ENCODE measurements at places on chromosomes 4 and X.

DNA sequence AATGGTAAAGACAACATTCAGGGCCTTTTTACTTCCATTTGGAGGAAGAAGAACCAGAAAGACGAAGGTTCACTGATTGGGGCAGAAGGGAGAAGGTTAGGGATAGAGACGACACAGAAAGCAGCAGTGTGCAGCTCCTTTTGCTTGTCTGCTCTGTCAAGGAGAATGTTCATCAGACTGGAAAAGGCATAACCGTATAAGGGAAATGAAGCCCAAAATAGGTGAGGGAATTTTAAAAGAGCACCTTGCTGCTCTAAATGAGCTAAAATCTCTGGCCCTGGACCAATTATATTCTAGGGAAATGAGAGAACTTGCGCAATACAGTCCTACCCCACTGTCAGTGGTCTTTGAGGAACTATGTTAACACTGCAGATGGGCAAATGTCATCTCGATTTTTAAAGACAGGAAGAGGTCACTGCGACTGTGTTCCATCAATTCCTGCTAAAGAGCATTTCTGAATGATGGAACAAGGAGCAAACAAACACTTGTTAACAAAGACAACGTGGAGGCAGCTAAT lies 909.8 kb upstream of the FTHL17 start:
- DNase-seq, result no peak

DNA sequence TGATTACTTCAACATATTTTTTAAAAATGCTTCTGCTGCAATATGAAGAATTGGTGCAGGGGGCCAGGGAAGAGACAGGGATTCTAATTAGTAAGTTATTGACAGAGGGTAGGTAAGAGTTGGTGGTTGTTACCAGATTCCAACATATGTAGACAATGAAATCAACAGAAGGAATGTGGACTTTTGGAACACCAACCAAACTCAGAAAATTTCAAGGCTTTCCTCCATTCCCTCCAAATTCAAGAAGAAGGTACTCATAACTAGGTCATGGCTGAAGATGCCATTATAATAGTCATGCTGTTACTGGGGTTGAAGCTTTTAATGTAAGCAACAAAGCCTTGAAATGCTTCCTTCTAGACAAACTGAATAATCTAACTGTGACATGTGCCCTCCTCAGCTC lies 22.9 kb upstream of the CXCL13 start:
- no peak for DNase-seq

- DNase-seq, result no peak
Observed at GRCh38 chr4:6071959-6072720, 53.9 kb upstream of the C4orf50 start.

DNA sequence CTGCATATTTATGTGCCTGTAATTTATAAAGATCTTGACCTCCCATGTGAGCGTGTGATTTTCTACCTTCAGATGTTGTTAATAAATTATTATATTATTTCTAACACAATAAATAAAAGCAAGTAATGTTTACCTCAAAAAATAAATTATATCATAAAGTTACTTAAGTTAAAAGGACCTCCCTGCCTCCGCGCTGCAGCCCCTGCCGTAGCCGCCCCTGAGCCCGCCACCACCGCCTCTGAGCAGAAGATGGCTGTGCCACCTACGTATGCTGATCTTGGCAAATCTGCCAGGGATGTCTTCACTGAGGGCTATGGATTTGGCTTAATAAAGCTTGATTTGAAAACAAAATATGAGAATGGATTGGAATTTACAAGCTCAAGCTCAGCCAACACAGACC lies 119.6 kb upstream of the BRWD3 start:
- no peak for DNase-seq

GRCh38 chrX:125757794-125758564 lies 408.1 kb downstream of the DCAF12L2 start:
- DNase-seq, result no peak
